Activated CD8-positive, alpha-beta memory T cell treated with anti-CD3 and anti-CD28 coated beads for 1 hour (primary cell): ENCODE measurements at places on chromosomes 7 and 10.

DNA sequence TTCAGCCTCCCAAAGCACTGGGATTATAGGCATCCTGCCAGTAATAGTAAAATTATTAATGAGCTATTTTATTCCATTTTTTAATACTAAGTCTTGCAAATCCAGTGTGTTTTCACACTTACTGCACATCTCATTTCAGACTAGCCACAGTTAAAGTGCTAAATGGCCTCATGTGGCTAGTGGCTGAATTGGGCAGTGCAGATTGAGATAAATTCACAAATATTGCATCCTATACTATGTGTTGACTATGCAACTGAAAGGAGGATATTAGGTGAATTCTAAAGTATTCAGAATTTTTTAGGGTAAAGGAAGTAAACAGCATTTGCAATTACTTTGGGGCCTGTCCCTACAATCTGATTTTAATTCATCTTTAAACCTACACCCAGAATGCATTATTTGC, 10.2 kb downstream of the APBB1IP start:
- no peak for DNase-seq

- DNase-seq, result no peak
Measured at GRCh38 chr10:22017283-22018020, 13.9 kb upstream of the DNAJC1 start.

DNA sequence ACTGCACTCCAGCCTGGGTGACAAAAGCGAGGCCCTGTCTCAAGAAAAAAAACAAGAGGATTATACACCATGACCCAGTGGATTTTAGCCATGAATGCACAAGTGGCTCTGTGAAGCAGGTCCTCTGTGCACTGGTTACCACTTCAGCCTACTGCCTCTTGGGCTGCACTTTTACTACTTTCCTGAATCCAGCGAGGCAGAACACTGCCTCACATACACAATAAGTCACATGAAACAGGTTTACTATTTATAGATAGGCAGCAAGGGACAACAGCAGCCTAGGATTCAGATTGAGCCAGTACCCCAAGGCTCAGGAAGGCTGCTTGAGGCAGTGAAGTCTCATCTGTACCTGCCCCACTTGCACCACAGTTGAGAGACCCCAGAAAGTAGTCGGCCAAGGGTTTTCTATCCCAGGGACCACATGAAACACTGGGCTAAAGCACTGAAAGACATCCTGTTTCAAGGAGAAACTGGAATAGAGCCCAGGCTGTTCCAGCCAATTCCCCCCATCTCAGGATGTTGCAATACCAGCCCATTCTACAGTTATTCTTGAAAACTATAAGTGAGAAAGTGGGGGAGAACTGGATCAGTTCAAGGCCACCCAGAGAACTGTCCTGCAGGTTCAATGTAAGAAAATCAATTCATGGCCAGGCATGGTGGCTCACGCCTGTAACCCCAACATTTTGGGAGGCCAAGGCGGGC, 10.3 kb upstream of the OGDH start:
- DNase-seq, result no peak

- DNase-seq, result no peak
Measured at GRCh38 chr7:13945670-13946069, 43.8 kb downstream of the ETV1 start.

DNA sequence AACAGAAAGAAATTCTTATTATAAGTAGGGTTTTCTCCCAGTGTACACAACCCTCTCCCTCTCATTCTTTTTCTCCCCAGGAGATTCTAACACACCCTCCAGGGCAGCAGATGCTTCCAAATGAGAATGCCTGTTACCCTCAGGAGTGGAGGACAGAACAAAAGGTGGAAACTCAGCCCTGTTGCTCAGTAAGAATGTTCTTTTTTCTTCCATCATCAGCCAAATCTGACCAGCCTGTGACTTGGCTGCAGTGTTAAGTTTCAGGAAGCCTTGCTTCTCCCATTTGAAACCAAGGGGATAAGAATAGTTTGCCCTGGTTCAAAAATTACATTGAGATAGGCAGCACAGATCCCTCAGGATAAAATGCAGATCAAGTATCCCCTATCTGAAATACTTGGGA, 77.5 kb upstream of the EEPD1 start:
- no peak for DNase-seq

- DNase-seq, result no peak
Measured at GRCh38 chr10:121899727-121900126, 28.1 kb downstream of the ATE1 start.

DNA sequence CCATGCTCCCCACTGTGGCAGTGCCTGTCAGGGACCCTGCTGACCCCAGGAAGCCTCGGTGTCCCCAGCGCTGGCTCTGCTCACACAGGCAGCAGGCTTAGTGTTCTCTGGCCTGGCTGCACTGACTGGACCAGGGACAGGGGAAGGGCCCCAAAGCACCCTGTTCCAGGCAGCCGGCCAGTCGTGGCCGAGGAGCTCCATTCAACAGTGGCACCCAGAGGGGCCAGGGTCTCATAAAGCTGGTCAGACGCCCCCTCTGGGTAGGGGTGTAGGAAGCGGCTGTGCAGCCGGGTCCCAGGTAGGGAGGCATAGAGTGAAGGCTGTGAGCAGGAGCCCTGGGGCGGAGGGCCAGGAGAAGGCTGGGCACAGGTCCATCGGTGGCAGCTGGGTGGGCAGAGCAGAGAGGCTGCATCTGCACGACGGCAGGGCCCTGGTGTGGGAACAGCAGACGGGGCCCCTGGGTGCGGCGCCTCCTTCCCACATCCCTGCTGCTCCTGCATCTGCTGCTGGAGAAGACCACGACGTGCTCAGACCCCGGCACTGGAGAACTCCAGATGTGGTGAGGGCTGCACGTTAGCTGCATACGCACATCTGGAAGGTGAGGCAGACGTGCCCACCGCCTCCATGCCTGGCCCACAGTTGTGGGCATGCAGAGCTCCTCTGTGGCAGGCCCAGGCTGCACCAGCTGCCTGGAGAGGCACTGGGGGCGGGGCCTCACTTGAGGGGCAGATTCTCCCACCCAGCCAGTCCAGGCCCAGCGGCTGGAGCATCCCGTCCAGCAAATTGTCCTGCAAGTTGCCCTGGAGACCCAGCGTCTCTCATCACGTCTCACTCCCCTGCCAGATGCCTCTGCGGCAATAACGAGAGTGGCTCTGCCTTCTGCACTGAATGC, 25.1 kb downstream of the MNX1 start:
- DNase-seq, result no peak

DNA sequence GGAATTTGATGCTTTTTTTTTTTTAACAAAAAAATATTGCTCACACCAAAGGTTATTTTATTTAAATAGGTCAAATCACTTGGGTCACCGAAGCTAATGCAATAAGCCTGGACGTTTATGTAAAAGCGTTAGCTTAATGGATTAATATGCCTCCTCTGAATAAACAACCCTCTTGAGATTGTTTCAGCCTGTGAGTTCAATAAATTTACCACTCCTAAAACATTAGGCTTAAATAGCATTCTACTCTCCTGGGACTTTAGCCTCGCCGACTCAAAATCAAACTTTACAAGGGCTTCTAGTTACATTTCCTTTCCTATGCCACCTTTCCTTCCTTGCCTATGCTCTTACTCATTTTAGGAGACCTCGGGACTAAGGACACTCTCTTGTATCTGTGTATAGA, 79.3 kb downstream of the DNAJB9 start:
- no peak for DNase-seq

GRCh38 chr10:102154466-102155116, 2.4 kb downstream of the NOLC1 start:
- no peak for DNase-seq

DNA sequence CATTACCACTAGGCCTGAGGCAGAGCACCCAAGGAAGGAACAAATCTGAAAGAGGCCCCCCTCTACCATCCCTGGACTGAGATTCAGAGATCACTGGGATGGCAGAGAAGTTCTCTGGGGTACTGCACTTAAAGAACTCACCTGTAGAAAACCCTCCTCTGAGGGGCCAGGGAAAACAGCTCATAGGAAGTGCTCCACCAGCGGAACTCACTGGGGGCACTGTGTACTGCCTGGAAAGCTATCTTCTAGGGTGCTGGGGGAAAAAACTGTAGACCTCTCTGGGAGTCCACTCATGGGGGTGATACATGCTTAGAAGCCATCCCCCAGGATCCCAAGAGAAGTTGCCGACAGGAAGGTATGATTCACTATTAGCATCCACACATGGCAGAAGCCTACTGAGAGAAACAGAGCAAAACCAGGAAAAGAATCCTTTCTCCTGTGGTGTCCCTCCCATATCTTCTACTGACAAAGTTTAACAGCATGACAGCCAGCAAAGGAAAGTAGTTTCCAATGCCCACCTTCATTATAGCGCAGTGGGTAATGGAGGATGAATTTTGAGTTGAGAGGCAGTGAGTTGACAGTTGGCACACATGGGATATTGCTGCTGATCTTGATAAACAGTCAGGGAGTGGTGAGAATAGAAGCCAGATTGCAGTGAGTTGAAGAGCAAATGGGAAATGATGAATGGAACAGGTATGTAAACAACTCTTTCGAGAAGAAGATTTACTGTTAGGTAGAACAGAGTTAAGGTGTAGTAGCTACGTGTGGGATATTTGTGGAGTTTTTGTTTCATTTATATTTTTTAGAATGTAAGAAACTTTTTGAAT, 20.9 kb downstream of the ANKIB1 start:
- DNase-seq, result no peak

GRCh38 chr10:113053881-113054280, 103.8 kb downstream of the TCF7L2 start:
- DNase-seq, result no peak

GRCh38 chr7:125195156-125195555, 265.5 kb upstream of the POT1 start:
- DNase-seq, result no peak

DNA sequence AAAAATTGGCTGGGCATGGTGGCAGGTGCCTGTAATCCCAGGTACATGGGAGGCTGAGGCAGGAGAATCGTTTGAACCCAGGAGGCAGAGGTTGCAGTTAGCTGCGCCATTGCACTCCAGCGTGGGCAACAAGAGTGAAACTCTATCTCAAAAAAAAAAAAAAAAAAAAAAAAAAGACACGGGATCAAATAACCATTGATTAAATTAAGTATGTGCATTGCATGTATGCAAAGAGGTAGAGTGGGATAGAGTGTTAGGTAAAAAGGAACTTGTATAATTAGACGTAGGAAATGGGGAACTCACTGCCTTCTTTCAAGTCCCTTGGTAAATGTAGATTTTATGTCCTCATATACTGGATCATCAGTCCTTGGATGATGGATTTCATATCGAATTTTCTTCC, 13.1 kb downstream of the VCL start:
- DNase-seq, result no peak

DNA sequence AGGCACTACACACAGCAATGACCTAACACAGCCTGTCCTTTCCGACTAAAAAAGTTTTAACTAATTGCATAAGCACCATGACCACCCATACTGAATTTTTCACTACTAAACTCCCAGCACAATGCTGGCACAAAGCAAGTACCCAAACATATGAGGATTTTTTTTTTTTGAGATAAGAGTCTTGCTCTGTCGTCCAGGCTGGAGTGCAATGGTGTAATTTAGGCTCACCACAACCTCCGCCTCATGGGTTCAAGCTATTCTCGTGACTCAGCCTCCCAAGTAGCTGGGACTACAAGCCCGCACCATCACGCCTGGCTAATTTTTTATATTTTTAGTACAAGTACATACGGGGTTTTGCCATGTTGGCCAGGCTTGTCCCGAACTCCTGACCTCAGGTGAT, 5.1 kb downstream of the UBE2H start:
- no peak for DNase-seq

DNA sequence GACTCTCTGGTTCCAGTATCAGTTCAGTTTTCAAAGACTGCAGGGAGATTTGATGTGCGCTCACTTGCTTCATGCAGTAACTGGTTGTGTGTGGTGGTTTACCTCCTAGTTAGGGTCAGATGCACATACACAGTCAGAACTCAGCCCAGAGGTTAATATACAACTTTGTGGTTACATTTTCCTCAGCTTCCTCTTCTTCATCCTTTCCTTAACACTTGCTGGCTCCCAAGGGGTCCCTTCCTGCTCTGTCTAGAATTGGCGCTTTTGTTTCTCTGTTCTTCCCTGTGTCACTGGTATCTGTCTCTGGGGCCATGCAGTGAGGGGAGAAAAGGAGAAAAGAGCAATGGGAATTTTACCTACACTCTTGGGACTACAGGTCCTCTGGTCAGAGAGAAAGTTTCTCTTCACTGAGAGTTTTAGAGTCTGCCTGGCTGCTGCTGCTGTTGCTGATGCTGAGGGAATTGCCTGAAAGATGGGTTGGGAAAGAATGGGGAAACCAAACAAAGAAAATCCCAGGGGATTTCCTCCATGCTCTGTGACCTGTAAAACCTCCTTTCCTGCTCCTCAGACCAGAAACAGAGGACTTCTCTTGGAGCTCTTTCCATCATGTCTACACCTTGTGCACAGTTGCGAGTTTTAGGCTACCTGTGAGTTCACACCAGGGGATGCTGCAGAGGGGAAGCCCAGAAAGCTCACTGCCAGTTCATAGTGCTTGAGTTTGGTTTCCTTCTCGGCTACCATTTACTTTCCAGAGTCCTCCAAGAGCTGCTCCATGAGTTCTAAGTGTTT, 74.6 kb downstream of the WDFY4 start:
- DNase-seq, result no peak

GRCh38 chr10:53183733-53184132, 411.1 kb upstream of the MBL2 start:
- no peak for DNase-seq

- DNase-seq, result no peak
Measured at GRCh38 chr7:137081321-137082093, 213.1 kb downstream of the CHRM2 start.

DNA sequence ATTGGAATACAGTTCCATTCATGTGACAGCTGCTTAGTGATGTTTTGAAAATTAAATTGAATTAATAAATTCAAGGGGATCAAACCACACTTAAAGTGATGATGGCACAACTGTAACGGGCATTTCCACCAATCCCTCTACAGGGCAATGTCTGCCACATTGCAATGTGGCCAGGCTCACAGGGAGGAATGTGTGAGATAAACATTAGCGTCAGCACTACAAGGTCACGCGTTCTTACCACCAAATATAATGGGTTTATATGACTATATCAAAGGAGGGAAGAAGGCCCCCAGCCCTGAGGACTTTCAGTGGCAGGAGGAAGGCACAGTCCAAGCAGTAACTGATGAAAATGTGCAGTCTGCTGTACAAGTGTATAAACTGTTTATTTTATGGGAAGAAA, 31.1 kb upstream of the CELF2 start:
- DNase-seq, result no peak

DNA sequence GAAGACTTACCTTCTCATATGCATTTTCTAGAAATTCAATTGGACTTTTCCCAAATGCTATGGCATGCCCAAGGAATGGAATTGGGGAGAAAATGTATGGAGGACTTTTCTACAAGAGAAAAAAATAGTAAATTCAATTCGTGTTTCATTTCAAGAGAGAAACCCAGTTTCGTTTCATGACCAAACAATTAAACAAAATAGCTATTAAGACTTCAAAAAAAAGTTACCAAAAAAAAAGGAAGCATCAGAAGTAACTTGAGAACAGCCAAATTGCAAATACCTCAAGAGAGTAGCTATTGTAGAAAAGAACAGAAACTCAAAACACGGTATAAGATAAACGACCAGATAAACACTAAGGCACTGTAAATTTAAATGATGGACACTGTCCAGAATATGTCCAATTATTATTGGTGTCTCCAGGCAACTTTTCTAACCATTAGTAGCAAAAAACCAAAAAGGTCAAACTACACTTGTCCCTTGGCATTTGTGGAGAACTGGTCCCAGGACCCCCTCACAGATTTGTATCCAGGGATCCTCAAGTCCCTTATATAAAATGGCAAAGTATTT, 2.4 kb downstream of the CYP51A1 start:
- DNase-seq, result no peak

- DNase-seq, result no peak
Measured at GRCh38 chr7:78207269-78207668, 408.7 kb downstream of the PHTF2 start.
